Stimulated activated CD8-positive, alpha-beta memory T cell treated with anti-CD3 and anti-CD28 coated beads, Interleukin-4, amount 100 ng/mL, for 24 hours (primary cell): ENCODE measurements at places on chromosomes 2 and 18.

DNA sequence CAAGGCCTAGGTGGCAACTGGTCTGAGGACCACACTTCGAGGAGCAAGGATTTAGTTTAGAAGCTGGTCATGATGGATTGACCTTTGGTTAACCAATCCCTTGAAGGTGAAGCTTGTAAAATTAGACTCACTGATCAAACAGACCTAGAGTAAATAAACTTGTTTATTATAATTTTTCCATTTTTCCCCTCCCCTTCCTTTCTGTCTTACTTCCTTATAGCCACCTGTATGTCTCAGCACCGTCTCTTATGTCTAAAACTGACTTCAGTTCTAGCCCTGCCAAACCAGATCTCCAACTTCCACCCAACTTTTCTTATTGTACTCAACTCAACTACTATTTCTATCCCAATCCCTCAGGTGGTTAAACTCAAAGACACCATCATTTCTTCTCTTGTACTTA lies 92.8 kb upstream of the THOC1 start:
- DNase-seq, result no peak

- DNase-seq, result no peak
Measured at GRCh38 chr2:114542695-114543094, 100.3 kb downstream of the DPP10 start.

DNA sequence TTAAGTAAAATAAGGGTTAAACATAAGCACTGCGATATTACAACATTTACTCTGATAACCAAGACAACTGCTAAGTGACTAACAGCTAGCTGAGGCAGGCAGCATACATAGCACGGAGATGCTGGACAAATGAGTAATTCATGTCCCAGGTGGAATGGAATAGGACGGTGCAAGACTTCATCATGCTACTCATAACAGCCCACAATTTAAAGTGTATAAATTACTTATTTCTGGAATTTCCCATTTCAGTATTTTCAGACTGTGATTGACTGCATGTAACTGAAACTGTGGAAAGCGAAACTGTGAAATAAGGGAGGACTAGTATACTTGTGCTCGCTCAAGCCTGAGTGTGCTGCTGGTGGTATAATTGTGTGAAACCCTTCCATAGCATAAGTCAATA lies 12.9 kb downstream of the IER3IP1 start:
- DNase-seq, result no peak

DNA sequence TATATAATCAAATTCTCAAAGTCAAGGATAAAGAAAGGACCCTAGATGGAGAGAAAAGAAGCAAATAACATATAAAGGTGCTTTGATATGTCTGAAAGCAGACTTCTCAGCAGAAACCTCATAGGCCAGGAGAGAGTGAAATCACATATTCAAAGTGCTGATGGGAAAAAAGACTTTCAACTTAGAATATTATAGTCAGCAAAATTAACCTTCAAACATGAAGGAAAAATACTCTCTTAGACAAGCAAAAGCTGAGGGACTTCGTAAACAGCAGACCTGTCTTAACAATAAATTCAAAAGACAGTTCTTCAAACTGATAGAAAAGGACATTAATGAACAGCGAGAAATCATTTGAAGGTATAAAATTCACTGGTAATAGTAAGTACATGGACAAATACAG lies 107.2 kb upstream of the KCNH7 start:
- no peak for DNase-seq

DNA sequence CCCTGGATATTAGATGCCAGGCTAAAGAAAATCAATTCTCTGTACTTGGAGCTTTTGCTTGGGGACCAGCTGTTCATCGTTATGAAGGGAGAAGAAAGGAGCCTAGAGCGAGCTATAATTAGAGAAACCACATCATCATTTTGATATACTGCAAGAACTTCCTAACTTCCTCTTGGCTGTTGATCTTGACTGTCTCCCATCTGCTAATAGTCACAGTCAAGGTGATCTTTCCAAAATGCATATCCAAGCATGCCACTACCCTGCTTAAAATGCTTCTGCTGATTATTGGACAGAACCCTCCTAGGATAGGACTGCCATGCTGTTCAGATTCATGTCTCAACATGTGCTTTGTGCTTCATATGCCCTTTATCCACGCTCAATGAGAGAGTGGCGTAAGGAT lies 54.8 kb downstream of the RAPGEF4 start:
- DNase-seq, result no peak

DNA sequence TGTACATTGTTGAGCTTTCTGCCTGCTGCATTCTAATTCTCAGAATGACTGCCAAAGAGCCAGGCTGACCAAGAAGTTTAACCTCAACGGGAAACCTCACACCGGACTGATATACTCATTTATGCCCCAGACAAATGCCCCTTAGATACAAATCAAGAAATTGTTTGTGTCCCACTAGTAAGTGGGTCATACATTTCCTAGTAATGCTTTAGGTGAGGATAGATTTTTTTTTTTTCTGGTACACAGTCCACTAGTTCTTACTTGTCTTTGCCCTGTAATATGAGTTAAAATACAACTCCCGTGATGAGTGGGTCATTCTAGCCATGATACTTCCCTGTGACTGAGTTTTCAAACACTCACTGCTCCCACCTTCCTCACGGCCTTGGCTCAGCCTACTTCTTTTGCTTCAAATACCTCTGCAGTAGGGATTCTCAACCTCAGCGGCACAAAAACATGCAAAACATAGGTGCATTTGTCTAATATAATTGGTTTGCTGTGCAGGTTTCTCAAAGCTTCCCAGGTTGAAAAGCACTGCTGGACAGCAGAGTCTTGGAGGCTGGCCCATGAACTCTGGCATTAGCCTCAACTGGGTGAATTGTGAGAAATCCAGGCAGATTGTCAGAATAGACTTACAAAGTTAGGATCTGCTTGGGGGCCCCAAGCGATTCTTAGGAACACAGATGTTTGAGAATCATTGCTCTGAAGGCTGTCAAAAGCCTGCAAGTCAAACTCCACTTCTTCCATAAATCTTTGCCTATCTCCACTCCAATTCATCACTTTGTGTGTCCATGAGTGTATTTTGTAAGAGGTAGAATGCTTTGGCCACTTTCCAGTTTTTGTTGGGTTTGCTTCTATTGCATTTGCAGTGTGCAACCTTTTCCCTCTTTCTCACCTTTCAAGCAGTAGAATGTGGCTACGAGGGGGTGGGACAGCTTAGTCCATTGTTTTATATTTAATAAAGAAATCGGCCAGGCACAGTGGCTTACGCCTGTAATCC lies 35.5 kb downstream of the TGIF1 start:
- DNase-seq, result no peak

GRCh38 chr2:175154661-175155082 lies 13.3 kb downstream of the ATF2 start:
- no peak for DNase-seq

DNA sequence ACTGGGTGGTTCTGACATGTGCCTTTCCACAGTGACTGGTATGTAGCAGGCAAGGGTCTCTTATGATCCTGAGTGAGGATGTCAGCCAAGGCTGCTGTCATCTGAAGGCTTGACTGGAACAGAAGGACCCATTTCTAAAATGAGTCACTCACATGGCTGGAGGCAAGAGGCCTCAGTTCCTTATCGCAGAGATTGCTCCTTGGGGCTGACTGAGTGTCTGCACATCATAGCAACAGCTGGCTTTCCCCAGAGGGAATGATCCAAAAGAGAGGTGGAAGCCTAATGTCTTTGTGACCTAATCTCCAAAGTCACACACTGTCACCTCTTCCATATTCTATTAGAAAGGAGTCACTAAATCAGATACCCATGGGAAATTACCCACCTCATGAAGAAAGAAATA lies 114.0 kb downstream of the NEDD4L start:
- no peak for DNase-seq

DNA sequence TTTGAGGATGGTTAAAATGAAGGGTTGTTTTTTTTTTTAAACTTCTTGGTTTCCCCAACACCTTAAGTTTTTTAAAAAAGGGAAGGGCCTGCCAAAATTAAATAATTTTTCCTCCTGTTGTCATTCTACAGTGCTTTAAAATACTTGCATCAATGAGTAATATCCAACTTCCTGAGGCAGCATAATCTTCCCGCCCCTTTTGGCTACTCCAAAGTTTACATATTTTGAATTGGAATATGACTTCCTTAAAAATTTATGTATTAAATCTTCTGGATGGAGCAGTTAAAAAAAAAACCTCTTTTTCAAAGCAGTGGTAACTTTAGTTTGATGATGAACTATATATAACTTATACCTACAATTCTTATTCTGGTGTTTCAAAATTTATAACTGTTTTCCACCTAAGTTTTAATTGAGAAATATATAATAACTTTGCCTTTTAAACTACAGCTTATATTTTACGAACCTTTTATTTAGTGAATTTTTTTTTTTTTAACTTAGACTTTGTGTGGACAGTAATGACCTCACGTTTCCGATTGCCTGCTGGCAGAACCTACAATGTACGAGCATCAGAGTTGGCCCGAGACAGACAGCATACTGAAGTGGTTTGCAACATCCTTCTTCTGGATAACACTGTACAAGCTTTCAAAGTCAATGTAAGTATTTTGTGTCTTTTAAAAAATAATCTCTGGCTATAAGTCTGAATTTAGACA lies 49.8 kb downstream of the PTPN4 start:
- DNase-seq, result no peak

GRCh38 chr18:2602844-2603243 lies 31.5 kb downstream of the NDC80 start:
- DNase-seq, result no peak

- no peak for DNase-seq
Measured at GRCh38 chr18:79782566-79783308, 15.0 kb upstream of the KCNG2 start.

DNA sequence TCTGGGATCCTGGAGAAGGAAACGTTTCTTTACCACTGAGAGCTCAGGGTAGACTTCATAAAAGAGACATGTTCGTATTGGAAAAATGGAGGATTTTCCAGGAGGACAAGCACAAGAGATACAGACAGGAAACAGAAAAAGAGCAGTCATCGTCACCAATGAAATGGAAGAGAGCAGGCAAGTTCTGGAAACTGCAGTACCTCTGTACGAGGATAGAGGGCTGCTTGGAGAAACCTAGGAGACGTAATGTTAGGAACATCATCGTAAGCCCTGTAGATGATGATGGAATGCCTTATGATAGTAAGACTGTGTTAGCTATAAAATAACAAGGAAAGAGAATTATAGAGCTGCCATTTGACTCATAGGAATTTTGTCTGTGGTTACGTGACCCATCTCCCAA lies 121.1 kb upstream of the KLHL14 start:
- no peak for DNase-seq

GRCh38 chr2:15383695-15384350 lies 177.3 kb downstream of the NBAS start:
- no peak for DNase-seq

- no peak for DNase-seq
Measured at GRCh38 chr2:30127016-30127893, 19.6 kb upstream of the YPEL5 start.

- no peak for DNase-seq
Measured at GRCh38 chr2:23478933-23479683, 94.1 kb downstream of the KLHL29 start.

DNA sequence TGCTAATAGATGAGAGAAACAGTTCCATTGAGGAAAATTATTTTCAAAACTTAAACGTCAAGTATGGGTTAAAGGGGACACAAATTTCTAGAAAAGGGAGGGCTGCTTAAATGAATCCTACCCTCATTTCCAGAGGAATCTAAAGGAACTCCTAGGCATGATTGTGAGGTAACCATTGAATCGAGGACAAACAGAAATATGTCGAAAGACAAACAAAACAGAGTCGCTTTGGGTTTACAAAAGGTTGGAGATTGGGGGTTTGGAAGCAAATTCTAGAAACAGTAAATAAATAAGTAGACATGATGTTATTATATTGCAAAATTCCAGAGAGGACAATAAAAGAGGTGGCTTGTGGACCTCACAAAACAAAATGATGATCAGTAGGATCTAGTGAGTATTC lies 173.1 kb downstream of the FTCDNL1 start:
- DNase-seq, result no peak

DNA sequence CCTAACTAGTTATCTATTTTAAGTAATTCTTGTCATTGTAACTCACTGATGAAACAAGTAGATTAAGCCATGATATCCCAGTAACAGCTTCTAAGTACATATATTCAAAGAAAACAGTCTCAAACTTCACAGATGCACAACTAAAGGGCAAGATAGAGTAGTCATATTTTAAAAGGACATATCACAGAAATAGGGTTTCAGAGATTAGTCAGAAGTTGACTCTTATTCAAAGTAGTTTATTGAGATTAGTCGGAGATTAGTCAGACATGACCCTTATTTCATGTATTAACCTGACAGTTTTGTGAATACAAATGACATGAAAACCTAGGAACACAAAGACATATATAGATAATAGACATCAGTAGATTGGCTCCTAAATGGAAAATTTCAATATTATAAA lies 15.9 kb upstream of the CHAC2 start:
- no peak for DNase-seq

- no peak for DNase-seq
Measured at GRCh38 chr2:246489-247144, 17.2 kb downstream of the SH3YL1 start.

- DNase-seq, result no peak
Measured at GRCh38 chr2:54271843-54272627, 16.0 kb upstream of the TSPYL6 start.

GRCh38 chr2:64137996-64138395 lies 6.2 kb downstream of the PELI1 start:
- no peak for DNase-seq

DNA sequence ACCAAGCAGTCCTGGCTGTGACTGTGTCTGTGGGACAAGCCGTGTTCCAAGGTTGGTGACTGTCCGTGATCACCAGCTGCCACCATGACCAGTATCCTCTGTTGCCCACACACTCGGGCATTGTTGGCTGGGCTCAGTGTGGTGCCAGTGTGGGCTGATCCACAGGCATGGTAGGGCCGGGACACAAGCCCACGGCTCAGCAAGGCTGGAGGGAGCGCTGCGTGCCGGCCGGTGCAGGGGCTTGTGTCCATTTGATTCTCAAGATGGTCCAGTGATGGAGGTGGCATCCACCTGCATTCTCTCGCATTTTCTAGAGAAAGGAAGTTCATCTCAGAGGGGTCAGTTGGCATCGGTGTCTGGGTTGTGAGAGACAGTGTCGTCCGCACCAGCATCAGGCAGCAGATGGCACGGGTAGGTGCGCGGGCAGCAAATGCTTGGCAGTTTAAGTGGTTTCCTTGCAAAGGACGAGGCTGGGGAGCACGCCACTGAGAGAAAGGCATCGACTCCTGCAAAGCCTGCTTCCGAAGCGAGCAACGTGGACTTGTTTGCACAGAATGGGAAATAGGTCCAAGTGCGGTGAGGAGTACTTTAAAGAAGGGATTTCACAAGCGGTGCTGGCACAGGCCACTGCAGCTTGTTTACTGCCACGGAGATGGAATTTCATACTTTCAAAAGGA lies 20.9 kb downstream of the TWIST2 start:
- DNase-seq, result no peak

GRCh38 chr2:188610827-188611226 lies 319.2 kb downstream of the GULP1 start:
- no peak for DNase-seq
